ENCODE measurements at places on chromosomes 7 and 10.

DNA sequence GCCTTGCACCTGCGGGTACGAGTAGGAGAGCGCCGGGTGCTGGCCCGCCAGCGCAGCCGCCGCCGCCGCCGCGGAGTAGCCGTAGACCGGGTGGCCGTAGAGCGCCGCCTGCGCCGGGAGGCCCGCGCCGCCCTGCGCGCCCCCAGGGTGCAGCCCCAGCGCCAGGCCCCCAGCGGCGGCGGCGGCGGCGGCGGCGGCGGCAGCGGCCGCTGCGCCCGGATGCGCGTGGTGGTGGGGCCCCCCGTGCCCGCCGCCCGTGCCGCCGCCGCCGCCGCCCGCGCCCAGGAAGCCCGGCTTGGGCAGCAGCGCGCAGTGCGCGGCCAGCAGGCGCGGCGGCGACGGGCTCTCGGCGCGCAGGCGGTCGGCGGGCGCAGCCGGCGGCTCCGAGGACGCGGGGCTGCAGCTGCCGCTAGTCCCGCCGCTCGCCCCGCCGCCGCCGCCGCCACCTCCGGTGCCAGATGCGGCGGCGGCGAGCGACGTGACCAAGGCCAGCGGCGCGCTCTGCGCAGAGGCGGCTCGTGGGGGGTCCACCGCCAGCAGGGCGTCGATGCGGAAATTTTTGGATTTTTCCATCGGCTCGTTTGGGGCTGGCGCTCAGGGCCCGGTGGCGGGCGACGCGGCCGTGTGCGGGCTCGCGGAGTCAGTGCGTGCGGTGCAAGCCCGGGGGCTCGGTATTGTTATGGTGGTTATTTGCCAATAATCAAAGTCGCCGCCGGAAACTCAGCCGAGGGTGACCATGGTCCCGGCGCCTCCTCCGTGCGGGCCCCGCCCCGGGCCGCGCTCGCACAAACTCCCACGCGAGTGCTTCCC is 480 bp downstream of the MNX1 start:
- DNase-seq = no peak

DNA sequence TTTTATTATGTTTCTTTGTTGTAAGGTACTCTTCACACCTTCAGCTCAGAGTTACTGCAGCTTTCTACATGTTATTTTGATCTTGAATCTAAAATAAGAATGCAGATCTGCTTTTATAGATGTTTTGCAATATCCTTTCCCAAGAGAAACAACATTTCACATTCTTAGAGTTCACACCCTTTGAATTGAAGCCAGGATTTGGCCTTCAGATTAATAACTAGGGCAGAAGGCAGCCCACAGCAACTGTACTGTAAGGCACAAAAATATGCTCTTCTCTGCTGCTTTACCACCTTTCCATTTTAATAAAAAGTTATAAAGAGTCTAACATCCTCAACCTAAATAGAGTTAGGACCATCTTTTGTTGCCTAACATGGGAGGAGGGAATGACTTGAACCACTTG is 224.7 kb downstream of the LHFPL3 start:
- DNase-seq = no peak

DNA sequence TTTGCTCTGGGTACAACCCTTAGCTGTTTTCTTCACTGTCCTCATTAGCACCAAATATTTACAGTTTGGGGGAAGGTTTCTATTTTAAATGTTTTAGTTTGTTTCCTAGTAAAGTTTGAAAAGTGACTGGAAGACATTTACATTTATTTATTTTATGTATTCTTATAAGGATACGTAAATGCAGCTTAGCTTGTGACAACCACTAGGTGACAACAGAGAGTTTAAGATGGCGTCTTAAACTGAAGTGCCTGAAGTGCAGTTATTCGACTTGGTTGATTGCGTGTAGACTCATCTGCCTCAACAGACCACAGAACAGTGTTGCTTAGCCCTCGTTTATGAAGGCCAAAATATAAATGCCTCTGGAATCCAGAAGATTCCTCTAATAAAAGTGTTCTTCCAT is 378.2 kb upstream of the MYO3A start:
- no peak for DNase-seq

DNA sequence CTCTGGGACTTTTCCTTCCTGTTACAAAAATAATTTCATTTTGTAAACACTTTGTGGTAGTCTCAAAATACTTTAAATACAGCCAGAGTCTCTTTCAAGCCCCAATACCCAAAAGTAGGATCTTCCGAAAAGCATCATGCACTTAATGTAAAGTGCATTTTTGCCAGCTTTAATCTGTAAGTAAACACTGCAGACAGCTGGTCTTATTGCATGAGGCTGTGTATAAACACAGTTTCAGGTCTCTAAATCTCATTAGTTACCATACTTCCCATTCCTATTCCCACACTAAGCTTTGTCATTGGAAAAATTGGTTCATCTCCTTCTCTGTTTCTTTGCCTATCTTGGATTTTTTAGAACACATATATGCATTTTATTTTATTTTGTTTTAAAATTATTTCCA is 87.6 kb upstream of the GNAI1 start:
- no peak for DNase-seq

- no peak for DNase-seq
Measured at GRCh38 chr10:15310776-15311568, 60.1 kb downstream of the FAM171A1 start.

DNA sequence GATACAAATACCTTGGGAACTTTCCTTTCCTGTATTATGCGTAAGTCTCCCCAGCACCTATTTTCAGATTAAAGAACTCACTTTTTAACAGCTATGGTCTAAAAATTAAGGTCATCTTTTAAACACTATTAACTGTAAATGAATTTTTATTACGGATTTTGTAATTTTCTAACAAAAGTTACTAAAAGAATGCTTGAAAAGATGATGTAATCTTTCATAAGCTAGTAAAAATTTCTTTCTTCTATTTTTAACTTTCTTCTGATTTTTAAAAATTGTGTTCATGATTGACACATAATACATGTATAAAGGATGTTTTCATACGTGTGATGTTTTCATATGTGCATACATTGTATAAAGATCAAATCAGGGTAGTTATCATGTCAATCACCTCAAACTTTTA is 291.2 kb upstream of the MBL2 start:
- no peak for DNase-seq

DNA sequence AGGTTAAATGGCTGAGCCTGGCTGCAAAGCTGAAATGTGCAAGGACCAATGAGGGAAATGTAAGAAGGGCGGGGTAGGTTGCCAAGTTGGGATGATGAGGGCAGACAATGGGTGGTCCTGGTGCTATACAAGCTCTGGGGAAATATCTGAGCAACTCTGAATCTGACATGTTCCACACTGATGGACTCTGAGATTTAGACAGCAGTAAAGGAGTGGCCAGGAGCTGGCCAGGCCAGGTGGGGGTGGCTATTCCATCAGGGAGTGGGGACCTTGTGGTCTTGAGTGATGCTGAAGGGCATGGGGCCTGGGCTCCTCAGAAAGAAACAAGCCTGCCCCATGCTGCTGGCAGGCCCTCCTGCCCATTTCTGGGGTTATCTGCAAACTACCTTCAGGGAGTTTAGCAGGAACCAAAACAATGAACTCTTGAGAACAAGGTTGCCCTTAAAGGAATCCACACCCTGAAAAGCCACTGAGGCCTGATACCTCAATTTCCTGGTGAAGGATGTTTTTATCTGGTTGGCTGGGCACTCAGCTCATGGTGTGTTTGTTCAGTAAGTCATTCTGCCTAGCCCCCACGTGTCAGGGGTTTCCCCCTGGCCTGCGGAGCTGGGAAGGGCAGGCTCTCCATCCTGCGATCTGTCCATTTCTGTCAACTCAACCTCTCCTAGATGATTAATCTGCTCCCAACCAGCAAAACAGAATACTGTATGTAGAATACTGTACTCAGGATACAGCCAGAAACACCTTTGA is 143.3 kb upstream of the TNS3 start:
- no peak for DNase-seq

DNA sequence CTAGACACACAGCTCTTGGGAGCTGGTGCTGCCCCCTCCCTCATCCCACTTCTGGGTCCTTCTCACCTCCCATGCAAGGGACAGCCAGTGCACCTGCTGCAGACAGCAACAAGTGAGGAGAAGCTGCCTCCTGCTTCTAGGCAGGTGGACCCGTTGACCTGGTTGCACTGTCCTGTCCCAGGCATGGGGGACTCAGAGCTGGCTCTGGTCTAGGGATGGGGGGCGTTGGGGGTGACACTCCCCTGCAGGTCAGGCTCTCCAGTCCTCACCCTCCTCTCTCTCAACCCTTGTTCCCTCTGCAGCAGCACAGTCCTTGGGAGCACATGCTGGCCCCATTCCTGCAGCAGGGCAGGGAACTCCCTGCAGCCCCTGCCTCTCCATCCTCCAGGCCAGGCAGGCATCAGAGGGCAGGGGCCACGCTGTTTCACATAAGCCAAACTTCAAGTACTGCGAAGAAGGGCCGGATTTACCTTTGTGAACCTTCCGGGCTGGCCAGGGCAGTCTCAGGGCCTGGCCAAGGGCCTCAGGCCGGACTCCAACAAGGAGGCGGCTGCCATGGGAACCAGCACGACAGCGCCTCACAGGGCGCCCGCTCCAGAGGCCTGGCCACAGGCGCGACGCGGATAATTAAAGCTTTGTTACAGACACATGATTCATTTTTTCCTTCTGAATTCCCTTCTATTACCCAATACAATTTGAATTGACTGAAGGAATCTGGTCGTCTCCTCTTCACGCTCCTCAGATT is 48.5 kb downstream of the RASGEF1A start:
- no peak for DNase-seq

DNA sequence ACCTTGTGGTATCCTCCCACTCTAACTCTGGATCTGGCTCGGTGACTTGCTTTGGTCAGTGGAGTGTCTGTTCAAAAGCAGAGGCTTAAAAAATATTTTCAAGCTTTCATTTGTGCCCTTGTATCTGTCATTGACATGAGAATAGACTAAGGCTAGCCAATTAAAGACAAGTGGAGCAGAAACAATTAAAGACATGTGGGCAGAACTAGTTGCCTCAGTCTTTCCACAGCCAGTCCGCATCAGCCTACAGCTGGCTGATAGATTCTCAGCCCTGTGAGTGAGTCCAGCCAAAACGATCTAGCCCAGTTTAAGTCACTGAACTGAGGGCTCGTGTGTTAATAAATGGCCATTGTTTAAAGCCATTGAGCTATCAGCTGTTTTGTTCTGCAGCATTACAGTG is 185.2 kb upstream of the DGKB start:
- DNase-seq = no peak

- no peak for DNase-seq
Measured at GRCh38 chr10:7464691-7465090, 53.9 kb upstream of the SFMBT2 start.

GRCh38 chr7:151875942-151876898 is 695 bp downstream of the PRKAG2 start:
- DNase-seq = peak; percentile 55

- no peak for DNase-seq
Measured at GRCh38 chr7:27182285-27182841, 2.7 kb downstream of the HOXA11 start.

DNA sequence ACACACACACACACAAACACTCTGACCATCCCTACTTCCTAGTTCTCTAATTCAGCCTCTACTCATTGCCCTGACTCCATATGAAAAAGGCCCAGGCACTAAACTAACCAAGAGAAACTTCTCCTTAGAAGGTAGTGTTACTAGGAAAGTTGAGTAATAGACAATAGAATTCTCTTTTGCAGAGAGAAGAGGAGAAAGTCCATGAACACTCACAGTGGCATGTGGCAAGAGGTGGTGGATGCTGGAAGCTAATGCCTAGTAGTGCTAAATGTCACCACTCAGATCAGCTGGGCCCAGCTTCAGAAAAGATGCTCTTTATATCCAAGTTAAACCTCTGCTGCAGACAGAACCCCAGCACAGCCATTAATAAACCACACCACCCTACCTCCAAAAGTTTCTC is 58.2 kb downstream of the SORBS1 start:
- no peak for DNase-seq

- no peak for DNase-seq
Measured at GRCh38 chr10:63268149-63268797, 135.1 kb downstream of the NRBF2 start.

GRCh38 chr7:112596981-112597380 is 116.2 kb downstream of the LSMEM1 start:
- no peak for DNase-seq

GRCh38 chr7:108286290-108286904 is 156.2 kb upstream of the LAMB4 start:
- no peak for DNase-seq

DNA sequence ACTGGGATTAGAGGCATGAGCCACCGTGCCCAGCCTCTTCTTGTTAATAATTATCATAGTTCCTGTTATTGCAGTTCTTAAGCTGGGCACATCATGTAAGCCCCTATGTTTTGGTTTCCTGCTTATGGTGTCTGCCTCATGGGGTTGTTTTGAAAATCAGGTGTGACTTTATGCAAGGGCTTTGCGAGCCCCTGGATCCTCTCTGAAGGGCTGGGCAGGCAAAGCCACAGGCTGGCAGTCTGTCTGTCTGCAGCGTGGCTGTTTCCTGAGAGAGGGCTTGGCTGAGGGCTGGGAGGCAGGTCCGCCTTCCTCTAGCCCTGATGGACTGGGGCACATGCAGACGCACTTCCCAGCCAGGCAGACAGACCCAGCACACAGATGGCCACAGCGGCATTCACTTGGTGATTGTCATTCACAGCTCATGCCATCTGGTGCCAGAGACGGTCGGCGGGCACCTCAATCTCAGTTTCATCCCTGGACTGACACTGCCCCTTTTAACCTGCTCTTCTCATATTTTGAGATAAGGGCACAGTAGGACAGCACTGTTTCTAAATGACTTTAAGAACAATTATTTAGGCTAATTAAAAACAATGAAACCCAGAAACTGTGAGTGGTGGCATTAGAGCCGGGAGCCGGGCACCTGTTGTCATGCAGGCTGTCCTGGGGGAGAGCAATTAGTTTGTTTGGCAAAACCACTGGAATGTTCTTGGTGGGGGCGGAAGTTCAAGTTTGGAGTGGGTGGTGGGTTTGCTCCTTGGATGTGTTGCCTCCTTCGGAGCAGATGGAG is 35.5 kb downstream of the RBM20 start:
- DNase-seq = no peak

- peak; percentile 22 for DNase-seq
Measured at GRCh38 chr10:61835069-61835945, 66.2 kb upstream of the ARID5B start.

- no peak for DNase-seq
Measured at GRCh38 chr10:125773687-125774543, 1.7 kb downstream of the MMP21 start.

GRCh38 chr7:141133646-141134045 is 59.8 kb downstream of the TMEM178B start:
- DNase-seq = no peak

GRCh38 chr7:157384301-157384700 is 47.5 kb downstream of the DNAJB6 start:
- no peak for DNase-seq

GRCh38 chr7:157205438-157205837 is 66.7 kb downstream of the UBE3C start:
- DNase-seq = no peak

DNA sequence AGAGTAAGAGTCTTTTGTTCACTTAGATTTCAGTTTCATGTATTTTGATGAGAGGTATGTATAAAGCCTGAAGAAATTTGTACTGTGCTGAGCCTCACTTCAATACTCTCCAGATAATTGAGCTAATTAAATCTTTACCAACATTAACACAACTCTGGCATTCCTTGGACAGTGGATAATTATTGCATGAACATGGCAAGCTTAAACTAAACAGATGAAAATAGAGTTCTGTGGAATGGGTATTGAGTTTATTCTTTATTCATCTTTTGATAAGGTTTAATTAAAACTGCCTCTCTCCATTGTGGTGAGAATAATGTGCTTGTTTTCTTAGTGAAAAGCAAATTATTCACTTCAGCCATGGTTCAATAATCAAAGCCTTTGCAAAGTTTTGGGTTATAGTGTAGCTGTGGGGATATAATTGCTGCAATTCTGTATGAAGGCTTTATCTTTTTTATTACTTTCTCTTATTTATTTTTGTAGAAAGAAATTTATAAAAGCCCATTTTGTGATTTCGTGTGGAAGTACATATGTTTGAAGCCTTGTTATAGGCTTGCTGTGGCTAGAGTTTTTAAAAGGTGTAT is 126.4 kb upstream of the FZD1 start:
- DNase-seq = no peak

Data from NCI-H774 (cell line).